ENCODE measurements at places on chromosomes 4 and X.

GRCh38 chrX:41482154-41482850, 35.2 kb downstream of the NYX start:
- no peak for DNase-seq

- DNase-seq, result no peak
Observed at GRCh38 chrX:45264865-45265264, 64.2 kb upstream of the DIPK2B start.

DNA sequence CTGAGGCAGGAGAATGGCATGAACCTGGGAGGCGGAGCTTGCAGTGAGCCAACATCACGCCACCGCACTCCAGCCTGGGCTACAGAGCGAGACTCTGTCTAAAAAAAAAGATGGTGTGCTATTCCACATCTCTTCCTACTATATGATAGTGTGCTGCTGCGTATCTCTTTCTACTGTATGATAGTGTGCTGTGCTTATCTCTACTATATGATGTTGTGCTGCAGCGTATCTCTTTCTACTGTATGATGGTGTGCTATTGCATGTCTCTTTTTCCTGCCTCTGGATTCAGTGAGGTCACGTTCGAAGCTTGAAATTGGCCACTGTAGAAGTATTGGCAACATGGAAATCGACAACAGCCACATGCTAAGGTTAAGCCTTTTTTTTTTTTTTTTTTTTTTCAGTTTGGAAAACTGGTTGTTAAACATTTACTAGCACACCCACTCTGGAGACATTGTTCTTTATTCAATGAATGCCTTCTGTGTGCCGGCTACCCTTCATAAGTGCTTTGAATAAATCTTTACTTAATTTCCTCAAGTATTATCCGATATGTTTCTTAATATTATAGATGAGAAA, 31.0 kb downstream of the ARFIP1 start:
- DNase-seq, result no peak

- no peak for DNase-seq
Observed at GRCh38 chr4:992297-993110, 700 bp downstream of the SLC26A1 start.
